ENCODE measurements at places on chromosomes 2 and 18.

GRCh38 chr2:152492131-152492530 is 157.2 kb downstream of the FMNL2 start:
- no peak for DNase-seq

- no peak for DNase-seq
Measured at GRCh38 chr18:24056506-24056905, 42.0 kb downstream of the TTC39C start.

- DNase-seq, result no peak
Measured at GRCh38 chr2:190563109-190563508, 28.6 kb upstream of the NEMP2 start.

DNA sequence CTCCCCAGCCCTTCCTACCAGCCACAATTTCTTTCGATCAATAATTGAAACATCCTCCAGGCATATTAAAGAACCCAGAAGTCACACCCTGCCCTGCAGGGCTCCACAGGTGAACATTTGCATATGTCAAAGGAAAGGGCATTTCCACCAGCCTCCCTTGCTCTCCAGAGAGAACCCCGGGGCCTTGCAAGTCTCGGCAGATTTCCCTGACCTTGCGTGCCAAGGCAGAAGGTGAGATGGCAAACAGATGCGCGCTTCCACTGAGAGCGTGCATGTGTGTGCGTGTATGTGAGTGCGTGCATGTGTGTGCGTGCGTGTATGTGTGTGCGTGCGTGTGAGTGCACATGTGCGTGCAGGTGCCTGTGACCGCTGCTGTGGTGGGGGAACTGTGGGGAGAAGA is 120.3 kb downstream of the INO80D start:
- no peak for DNase-seq

GRCh38 chr2:205017381-205017780 is 472.1 kb downstream of the PARD3B start:
- DNase-seq, result no peak

DNA sequence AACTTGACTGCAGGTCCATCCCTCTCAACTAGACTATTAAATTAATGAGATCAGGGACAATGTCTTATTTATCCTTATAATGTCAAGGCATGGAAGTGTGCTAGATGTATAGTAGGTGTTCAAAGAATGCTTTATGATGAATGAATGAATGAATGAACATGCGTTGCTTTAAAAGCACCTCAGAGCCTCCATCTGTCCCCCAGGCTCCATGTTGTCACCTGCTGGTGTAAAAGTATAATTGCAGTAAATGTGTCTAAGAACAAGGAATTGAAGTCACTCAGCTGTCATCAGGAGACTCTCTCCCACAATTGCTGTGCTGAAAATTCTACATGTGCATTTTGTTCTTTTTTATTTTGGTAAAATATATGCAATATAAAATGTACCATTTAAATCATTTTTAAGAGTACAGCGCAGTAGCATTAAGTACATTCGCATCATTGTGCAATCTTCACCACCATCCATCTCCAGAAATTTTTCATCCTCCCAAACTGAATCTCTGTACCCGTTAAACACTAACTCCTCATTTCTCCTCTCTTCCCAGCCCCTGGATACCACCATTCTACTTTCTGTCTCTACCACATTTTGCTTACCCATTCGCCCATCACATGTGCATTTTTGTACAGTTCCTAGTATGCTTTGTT is 52.6 kb downstream of the GNAL start:
- no peak for DNase-seq

GRCh38 chr2:19299522-19299921 is 58.9 kb downstream of the OSR1 start:
- DNase-seq, result no peak

- no peak for DNase-seq
Measured at GRCh38 chr2:68827666-68828065, 43.5 kb downstream of the BMP10 start.

GRCh38 chr2:15278296-15278695 is 282.8 kb downstream of the NBAS start:
- DNase-seq, result no peak

- DNase-seq, result no peak
Measured at GRCh38 chr2:216657980-216658379, 24.8 kb downstream of the IGFBP2 start.

DNA sequence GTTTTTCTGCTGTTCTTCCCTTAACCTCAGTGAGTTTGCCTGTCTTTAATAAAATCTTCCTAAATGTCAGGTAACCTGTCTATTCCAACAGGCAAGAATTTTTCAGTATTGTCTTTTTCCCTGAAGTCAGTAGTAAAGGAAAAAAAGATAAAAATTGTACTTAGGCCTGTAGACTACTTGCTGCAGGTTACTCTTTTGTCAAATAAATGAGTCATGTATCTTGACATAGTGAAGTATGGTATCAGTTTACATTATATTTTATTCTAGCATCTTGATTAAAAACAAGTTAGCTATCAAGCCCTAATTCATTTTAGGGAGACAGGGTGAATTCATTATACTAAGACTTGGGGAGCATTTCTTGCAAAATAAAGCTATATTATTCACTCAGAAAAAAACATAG is 59.8 kb downstream of the ITGA4 start:
- DNase-seq, result no peak

DNA sequence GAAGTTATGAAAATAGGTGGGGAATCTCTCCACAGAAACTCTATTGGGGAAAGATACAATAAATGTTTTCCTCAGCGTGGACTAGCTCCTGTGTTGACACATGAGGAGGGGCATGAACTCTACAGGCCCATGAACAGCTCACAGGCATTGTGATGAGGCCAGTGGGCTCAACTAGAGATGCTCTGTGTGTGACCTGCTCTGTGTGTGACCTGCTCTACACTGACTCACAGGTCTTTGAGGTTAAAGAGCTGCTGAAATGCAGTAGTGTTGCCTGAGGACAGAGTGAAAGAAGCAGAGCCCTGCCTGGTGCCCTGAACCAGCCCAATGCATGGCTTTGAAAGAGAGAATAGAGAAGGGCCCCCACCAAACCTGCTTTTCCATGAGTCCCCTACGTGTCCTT is 117.6 kb downstream of the MCFD2 start:
- DNase-seq, result no peak

DNA sequence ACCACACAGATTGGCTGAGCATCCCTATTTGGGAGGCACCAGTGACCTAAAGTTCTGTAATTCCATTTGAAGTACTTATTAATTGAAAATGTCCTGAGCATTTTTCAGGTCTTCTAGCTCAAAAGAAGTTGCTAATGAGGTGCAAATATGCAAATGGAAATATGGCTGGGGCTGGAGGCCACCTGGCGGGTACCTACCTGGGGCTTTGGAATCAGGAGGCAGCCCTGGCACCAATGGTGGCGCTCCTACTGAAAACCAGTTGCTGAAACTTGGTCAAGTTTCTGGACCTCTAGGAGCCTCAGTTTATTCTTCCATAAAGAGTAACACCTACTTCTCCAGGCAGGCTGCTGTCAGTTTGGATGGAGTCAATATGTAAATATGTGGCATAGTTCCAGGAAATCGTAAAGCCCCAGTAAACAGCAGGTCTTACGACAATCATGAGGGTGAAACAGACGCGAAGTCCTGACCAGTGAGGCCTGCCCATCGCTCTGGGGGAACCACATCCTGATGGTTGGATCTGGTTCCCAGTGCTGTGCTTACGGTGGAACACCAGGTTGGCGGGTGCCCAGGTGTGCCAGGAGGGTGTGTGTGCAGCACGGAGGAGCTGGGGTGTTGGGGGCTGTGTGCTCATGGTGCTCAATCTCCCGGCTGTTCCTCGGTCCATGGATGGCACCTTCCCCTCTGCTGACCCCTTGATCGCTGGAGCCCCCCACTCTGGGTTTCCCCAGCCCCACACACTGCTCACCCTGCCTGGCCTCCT is 186.1 kb downstream of the TWIST2 start:
- DNase-seq, result no peak

- peak; percentile 51 for DNase-seq
Measured at GRCh38 chr2:102251042-102251848, 60.1 kb upstream of the IL1RL1 start.

DNA sequence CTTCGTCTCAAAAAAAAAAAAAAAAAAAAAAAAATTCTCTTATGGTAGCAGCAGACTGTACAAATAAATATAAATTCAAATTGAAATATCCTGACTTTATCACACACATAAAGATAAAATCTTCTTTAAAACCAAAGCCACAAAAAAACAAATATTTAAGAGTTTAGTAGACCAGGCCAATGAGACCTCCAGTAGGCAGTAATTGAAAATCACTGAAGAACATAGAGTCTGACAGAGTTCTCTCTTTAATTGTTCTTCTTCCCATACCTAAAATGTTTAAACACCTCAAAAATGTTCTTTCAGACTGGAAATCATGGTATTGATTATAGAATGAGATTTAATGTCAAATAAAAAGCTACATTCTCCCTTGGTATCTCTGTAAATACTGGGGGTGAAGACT is 20.8 kb downstream of the PRPF40A start:
- no peak for DNase-seq

- no peak for DNase-seq
Measured at GRCh38 chr18:75377926-75378325, 49.6 kb downstream of the SMIM21 start.

GRCh38 chr2:146349334-146349733 is 1495.5 kb upstream of the ACVR2A start:
- DNase-seq, result no peak

DNA sequence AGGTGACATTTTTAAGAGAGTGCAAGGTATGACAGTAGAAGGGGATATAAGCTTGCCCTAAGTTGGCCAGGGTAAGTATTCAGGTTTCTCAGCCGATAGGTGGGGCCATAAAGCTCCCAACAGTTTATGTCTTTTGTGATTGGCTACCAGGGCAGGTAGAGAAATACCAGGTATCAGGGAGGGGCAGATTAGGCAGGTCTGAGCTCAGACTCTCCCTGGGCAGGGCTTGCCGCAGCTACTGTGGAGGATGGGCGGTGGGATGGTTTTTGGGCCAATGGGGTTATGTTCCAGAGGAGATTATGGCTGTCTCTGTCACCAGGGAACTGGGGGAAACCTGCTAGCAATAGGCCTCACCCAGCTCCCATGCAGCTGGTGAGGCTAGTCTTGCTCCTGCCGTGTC is 211.6 kb downstream of the PTH2R start:
- DNase-seq, result no peak

DNA sequence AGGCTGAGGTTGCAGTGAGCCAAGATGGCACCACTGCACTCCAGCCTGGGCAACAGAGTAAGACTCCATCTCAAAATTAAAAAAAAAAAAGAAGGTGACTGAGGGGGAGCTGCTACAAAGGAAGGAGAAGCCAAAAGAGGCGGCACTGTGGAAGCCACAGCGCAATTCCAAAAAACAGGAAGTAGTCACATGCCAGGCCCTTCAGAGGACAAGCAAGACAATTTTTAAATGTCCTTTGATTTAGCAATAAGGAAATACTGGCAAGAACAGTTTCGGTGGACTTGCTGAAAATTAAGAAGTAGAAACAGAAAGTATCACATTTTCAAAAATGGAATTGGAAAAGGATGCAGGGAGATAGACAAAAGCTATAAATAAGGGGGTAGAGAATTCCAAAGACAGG is 122.8 kb downstream of the OSBPL1A start:
- DNase-seq, result no peak

DNA sequence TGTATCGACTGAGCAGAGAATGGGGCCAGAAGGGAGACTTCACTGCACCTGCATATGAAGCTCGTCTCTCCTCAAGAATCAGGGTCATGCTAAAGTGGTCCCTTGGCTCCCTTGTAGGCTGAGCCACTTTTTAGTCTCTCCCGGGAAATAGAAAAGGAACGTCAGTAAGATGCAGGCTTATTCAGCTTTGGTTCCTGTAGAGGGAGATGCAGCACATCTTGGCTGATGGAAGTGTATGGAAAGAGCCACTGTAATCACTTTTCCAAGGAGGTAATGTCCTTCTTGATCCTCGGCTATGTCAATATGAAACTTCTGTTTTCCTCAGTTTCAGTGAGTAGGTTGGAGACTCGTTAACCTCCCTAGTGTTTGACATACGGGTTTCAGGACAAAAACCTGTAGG is 235.2 kb downstream of the GCA start:
- DNase-seq, result no peak

- DNase-seq, result no peak
Measured at GRCh38 chr18:79070486-79070885, 1.3 kb downstream of the ATP9B start.

DNA sequence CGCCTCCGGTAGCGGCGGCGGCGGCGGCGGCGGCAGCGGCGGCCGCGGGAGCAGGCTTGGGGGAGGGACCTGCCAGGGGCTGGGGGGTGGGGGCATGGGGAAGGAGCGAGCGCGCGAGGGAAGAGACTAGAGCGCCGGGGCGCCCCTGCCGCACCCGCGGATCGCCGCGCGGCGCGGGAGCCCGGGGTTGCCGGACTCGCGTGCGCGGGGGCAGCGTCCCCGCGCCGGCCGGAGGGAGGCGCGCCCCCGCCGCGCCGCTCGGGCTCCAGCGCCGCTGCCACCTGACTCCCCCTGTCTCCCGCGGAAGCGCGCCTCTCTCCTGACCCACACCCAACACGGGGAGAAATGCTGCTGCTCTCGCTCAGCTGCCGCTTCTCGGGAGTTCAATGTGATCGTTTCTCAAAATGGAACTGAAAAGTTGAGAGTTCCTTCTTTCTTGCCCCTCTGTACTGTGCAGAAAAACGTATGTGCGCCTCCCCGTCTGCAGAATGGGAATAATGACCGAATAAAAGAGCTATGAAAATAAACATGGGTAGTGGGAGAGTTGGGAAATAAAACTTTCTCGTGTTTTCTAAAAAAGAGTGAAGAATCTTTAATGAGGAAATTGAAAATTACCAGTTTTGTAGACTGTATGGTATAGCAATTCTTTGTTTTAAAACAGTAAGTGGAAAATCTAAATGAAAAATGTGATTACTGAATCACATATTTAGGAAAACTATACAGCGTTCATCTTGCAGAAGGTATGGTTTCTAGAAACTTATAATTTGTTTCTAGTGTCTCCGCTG is 455 bp upstream of the TLK1 start:
- DNase-seq, result peak; percentile 23

DNA sequence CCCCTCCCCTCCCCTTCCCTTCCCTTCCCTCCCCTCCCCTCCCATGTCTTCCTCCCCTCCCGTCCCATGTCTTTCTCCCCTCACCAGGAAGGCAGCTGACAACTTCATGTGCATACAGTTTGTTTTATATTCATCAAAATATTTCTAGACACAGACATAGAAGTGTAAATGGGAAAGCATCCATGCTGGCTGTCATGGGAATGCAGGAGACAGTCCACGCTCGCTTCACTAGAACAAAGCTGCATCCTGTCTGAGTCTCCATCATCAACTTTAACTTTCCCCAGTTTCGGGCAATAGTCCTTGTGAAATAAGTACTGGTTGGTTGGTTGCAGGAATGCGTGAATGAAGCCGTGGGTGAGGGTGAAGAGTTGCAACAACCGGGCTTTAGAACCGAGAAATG is 226.9 kb downstream of the DCDC2C start:
- no peak for DNase-seq

GRCh38 chr2:158181171-158181570 is 79.5 kb downstream of the UPP2 start:
- no peak for DNase-seq

GRCh38 chr18:24326211-24326610 is 71.4 kb downstream of the OSBPL1A start:
- DNase-seq, result no peak

GRCh38 chr2:148667113-148667836 is 22.7 kb downstream of the EPC2 start:
- no peak for DNase-seq
